ENCODE measurements at places on chromosomes 12 and 14.

GRCh38 chr12:108310489-108310888, 28.6 kb downstream of the CMKLR1 start:
- no peak for DNase-seq

DNA sequence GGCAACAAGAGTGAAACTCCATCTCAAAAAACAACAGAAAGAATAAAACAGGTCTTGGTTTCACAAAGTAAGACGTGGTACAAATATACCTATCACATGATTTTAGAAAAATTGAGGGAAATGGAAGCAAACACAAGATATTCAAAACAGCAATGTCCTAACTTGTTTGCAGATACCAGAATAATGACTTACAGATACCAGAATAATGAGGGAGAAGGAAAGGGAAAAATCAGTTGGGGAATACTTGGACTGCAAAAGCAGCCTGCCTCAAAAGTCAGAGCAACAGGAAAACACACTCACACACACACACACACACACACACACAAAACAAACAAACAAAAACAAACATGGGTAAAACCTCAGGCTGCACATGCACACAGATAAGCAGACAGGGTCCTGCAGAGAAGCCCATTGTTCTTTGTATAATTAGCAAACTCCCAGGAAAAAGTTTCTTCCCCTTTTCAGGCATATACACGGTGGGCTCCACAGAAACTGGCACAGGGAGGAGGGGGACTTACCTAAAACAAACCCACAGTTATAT, 65.7 kb upstream of the CAPRIN2 start:
- no peak for DNase-seq

DNA sequence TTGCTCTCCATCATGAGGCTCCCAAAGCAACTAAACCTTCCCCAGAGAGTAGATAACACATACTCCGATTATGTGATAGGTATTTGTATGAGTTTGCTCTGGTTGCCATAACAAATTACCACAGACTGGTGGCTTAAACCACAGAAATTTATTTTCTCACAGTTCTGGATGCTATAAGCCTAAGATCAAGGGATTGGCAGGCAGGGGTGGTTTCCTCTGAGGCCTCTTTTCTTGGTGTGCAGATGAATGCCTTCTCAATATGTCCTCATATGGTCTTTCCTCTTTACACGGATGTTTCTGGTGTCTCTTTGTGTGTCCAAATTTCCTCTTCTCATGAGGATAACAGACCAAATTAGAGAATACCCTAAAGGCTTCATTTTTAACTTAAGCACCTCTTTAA, 285.8 kb upstream of the GRIP1 start:
- peak; percentile 39 for DNase-seq

- no peak for DNase-seq
These were observed 661.2 kb downstream of the SLC16A7 start for GRCh38 chr12:60257063-60257462.

GRCh38 chr12:98343002-98343567, 172.3 kb upstream of the TMPO start:
- DNase-seq: no peak

Measured in activated CD4-positive, alpha-beta T cell treated with anti-CD3 and anti-CD28 coated beads, Interleukin-2, amount 50 U/mL, for 1 hour (primary cell).